CD8-positive, alpha-beta memory T cell (primary cell): ENCODE measurements at places on chromosomes 16 and 17.

GRCh38 chr16:67803894-67804293 is 2.5 kb downstream of the RANBP10 start:
- DNase-seq = no peak
- H3K27ac ChIP-seq = no peak overlapping the region
- peaks cover 7% of the 10 kb centered on the region for H3K36me3 ChIP-seq
- no peak overlapping the region for H3K4me3 ChIP-seq

GRCh38 chr17:77613218-77613617 is 345.3 kb upstream of the TNRC6C start:
- H3K36me3 ChIP-seq = no peaks in the 10 kb centered on the region
- no peaks in the 10 kb centered on the region for H3K27me3 ChIP-seq
- peaks cover 22% of the 10 kb centered on the region for H3K4me1 ChIP-seq
- no peak overlapping the region for H3K4me3 ChIP-seq
- H3K27ac ChIP-seq = no peak overlapping the region

DNA sequence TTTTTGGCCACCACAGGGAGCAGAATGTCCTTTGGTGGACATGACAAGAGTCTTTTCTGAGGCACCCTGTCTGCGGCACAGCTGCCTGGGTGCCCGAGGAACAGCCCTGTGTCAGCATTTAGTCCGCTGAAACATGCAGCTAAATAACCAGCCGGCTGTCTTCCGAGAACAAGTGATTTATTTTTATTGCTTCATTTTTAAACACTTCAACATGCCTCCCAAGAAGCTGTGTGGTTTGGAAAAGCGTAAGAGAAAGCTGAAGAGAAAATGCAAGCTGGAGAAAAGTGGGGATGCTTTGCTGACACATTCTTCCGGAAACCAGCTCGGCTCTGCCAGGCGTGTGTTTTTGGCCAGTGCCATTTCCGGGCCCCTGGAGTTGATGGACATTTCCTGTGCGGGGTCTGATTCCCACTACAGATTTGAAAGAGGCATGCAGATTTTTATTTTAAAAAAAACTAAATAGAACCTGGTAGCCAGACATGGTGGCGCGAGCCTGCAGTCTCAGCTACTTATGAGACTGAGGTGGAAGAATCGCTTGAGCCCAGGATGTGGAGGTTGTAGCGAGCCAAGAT is 94.7 kb downstream of the SEC14L1 start:
- no peaks in the 10 kb centered on the region for H3K27me3 ChIP-seq
- H3K4me1 ChIP-seq = no peaks in the 10 kb centered on the region
- H3K4me3 ChIP-seq = no peak overlapping the region

- no peak overlapping the region for H3K4me3 ChIP-seq
- H3K27ac ChIP-seq = no peak overlapping the region
- DNase-seq = no peak
- no peaks in the 10 kb centered on the region for H3K27me3 ChIP-seq
- H3K36me3 ChIP-seq = no peaks in the 10 kb centered on the region
- no peaks in the 10 kb centered on the region for H3K4me1 ChIP-seq
Observed at GRCh38 chr17:71824671-71825070, 296.1 kb upstream of the SOX9 start.

DNA sequence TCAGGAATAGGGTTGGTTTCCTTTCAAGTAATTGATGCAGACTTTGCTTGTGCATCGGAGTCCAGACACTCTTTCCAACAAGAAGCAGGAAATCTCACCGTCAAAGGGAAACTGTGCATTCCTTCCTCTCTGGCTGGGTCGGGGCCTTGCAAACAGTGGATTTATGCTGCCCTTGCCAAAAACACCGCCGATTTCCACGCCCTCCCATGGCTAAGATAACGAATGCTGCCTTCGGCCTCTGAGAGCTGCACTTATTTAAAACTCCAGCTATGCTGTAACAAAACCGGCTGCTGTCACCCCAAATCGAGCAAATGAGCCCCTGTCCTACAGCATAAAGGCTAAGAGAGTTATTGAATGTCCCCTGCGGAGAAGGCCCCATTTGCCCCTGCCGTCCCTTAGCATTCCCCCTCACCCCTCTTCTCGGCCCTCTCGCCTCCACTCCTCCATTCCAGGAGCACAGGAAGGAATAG is 275.5 kb upstream of the IRX5 start:
- DNase-seq = no peak
- H3K4me3 ChIP-seq = no peak overlapping the region
- H3K27ac ChIP-seq = no peak overlapping the region
- no peaks in the 10 kb centered on the region for H3K36me3 ChIP-seq

- H3K27ac ChIP-seq = no peak overlapping the region
- no peaks in the 10 kb centered on the region for H3K27me3 ChIP-seq
- no peak overlapping the region for H3K4me3 ChIP-seq
- no peak for DNase-seq
- peaks cover 18% of the 10 kb centered on the region for H3K4me1 ChIP-seq
Observed at GRCh38 chr17:80624864-80625263, 80.2 kb downstream of the RPTOR start.

GRCh38 chr17:29048440-29049368 is 5.8 kb downstream of the PIPOX start:
- no peaks in the 10 kb centered on the region for H3K27me3 ChIP-seq
- no peak overlapping the region for H3K27ac ChIP-seq
- no peak for DNase-seq
- no peaks in the 10 kb centered on the region for H3K4me1 ChIP-seq
- H3K36me3 ChIP-seq = no peaks in the 10 kb centered on the region

- DNase-seq = no peak
- no peak overlapping the region for H3K27ac ChIP-seq
- H3K4me3 ChIP-seq = no peak overlapping the region
- H3K27me3 ChIP-seq = no peaks in the 10 kb centered on the region
- no peaks in the 10 kb centered on the region for H3K36me3 ChIP-seq
Observed at GRCh38 chr17:78981010-78981888, 1.5 kb upstream of the LGALS3BP start.

DNA sequence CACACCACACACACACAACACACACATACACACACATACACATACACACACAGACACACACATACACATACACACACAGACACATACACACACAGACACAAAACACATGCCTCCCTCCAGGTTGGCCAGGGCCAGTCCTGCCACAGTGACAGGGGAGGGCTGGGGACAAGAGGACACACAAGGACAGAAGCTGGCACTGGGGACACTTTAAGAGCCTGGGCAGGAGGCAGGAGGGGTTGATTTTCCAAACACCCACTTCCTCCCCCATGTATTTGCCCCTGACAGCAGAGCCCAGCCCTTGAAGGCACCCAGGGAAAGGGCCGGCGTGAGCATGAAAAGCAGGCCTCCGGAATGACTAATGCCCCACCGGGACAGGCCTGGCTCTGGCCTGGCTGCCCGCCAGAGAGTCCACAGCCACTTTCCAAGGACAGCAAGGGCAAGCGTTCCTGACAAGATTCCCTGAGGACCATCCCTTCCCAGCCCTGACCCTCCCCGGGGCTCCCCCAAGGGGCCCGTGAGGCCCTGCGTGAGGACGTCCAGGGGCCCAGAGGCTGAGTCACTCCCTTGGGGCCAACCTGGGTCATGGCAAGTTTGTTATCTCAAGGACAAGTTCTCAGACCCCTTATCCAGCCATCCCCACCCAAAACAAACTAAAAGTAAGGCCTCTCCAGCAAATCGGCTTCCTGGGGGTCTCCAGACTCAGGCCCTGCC is 235.6 kb downstream of the ZNF423 start:
- no peaks in the 10 kb centered on the region for H3K36me3 ChIP-seq
- no peaks in the 10 kb centered on the region for H3K4me1 ChIP-seq
- no peak overlapping the region for H3K27ac ChIP-seq
- no peak overlapping the region for H3K4me3 ChIP-seq

DNA sequence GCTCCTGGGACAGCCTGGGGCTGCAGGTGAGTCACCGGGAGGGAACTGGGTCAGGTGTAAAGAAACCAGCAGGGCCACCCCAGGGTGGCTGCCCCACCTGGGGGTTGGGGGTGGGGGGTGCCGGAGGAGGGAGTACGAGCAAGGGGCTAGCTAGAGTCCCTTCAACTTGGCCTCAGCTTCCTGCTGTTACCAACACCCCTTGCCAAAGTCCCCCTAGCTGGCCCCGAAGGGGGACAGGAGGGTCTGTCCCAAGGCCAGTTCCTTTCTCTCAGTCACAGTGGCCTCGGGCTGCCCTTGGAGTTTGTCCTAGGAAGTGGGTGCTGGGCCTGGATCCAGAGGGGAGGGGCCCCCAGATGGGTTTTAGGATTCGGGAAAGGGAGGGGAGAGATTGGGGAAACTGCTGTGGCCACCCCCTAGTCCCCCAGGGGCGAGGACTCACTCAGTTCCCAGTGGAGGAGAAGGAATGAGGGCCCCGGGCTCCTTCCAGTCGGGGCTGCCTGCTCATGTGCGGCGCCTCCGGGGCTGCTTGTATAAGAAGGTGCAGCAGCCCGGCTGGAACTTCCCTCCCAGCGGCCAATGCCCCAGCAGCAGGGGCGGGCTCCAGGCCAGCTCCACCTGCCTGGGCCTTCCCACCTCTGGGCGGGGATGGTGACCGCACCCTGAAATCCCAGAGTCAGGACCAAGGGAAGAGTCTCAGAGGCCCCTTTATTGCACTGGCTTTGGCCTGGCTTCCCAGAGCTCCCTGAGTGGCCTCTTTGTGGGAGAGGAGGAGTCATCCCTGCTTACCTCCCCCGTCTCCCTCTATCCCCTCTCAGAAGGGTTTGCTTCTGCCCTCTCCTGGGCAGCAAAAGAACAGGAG is 7.3 kb downstream of the ARHGAP27 start:
- H3K27me3 ChIP-seq = no peaks in the 10 kb centered on the region
- no peaks in the 10 kb centered on the region for H3K36me3 ChIP-seq

GRCh38 chr16:47920709-47921108 is 235.1 kb downstream of the ABCC12 start:
- H3K27me3 ChIP-seq = no peaks in the 10 kb centered on the region
- no peak overlapping the region for H3K4me3 ChIP-seq
- no peak overlapping the region for H3K27ac ChIP-seq
- DNase-seq = no peak
- H3K36me3 ChIP-seq = no peaks in the 10 kb centered on the region
- H3K4me1 ChIP-seq = no peaks in the 10 kb centered on the region

DNA sequence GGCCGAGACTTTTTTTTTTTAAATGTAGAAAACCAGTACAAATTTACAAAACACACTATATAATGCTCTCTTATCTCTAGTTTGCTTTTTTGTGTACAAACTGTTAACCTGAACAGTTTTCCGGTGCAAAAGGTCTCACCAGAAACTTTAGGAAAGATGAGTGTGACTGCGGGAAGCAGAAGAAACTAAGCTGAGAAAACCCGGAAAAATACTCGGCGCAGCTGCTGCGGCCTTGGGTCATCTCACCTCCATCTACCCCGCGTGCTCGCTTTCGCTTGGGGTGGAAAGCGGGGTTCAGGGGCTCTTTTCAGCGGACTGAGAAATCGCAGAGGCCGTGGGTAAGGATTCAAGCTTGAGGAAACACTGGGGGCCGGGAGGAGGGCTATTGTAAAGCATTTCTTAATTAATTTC is 1.8 kb downstream of the SALL1 start:
- H3K36me3 ChIP-seq = no peaks in the 10 kb centered on the region
- H3K4me3 ChIP-seq = no peak overlapping the region
- H3K27me3 ChIP-seq = no peaks in the 10 kb centered on the region
- no peaks in the 10 kb centered on the region for H3K4me1 ChIP-seq
- DNase-seq = no peak

DNA sequence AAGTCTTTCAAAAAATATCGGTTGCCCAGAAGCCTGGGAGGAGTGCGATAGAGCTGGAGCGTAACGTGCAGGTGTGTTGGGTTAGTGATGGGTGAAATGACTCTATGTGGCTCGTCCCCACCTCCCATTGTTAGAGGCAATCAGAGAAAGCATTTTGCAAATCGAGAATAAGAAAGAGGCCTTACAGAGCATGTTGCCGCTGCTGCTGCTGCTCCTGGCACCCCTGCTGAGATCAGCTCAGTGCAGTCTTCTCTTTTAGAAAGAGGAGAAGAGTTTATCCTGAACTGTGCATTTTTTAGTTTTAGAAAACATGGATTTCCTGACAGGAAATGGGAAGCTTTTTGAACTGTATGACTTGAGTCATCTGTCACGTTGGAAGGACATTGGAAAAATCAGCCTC is 774.5 kb upstream of the RBFOX1 start:
- no peak for DNase-seq
- H3K4me3 ChIP-seq = no peak overlapping the region
- H3K27me3 ChIP-seq = no peaks in the 10 kb centered on the region
- H3K36me3 ChIP-seq = no peaks in the 10 kb centered on the region

GRCh38 chr17:67326440-67326839 is 39.9 kb downstream of the PSMD12 start:
- H3K27ac ChIP-seq = no peak overlapping the region
- DNase-seq = no peak
- no peaks in the 10 kb centered on the region for H3K4me1 ChIP-seq
- no peaks in the 10 kb centered on the region for H3K36me3 ChIP-seq

DNA sequence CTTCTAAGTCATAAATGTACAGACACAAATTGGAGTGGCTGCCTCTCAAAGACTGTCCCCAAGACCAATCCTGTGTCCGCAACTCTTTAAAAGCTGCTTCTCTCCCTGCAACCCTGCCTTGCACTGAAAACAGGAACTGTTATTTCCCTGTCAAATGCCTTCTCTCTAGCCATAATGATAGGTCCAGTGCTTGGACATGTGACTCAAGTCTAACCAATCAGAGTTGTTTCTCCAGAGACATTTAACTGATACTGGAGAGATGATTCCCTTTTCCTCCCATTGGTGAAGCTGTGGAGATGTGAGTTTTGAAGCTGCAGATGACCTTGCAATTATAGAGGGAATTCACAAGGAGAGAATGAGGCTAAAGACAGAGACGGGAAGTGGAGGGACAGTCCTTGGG is 253.3 kb upstream of the CDH5 start:
- H3K27ac ChIP-seq = no peak overlapping the region
- no peak overlapping the region for H3K4me3 ChIP-seq
- H3K36me3 ChIP-seq = no peaks in the 10 kb centered on the region
- no peaks in the 10 kb centered on the region for H3K27me3 ChIP-seq
- DNase-seq = no peak
- H3K4me1 ChIP-seq = no peaks in the 10 kb centered on the region

DNA sequence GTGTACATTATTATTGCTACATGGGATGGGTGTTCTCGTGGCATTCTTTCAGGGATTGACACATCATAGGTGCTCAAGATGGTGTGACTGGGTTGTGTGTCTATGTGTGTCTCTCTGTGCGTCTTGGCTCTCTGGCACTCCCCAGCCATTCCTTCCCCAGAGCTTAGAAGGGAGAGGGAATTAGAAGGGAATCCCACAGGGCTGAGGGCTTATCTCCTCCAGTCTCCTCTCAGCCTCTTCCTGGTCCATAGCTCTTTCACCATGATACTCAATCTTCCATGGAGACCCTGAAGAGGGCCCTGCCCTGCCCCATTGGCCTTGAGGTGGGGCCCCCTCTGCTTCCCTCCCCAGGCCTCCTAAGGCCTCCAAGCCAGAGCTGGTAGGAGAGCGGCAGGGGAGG is 52.0 kb downstream of the MRM1 start:
- DNase-seq = no peak
- no peak overlapping the region for H3K4me3 ChIP-seq
- no peaks in the 10 kb centered on the region for H3K36me3 ChIP-seq
- H3K4me1 ChIP-seq = no peaks in the 10 kb centered on the region
- no peak overlapping the region for H3K27ac ChIP-seq

DNA sequence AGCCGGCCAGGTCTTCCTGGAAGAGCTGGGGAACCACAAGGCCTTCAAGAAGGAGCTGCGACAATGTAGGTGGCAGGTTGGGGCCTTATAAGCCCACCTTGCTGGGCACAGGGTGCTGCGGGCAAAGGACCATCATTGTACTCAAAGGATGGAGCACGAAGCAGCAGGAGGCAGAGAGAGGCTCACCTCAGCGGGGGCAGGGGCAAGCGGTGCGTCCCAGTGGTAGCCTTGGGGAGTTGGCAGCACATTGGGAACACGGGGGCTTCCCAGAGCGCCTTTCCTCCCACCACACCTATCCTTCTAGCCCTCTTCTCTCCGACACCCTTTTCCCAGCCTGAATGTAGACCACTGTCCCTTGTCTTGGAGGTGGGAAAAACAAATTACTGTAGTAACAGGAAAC is 2.1 kb downstream of the CNP start:
- H3K4me3 ChIP-seq = no peak overlapping the region
- no peak for DNase-seq
- H3K36me3 ChIP-seq = peaks cover 11% of the 10 kb centered on the region
- H3K27me3 ChIP-seq = no peaks in the 10 kb centered on the region
